ENCODE measurements at places on chromosomes 1 and 21.

- no peak overlapping the region for H3K4me3 ChIP-seq
- DNase-seq, result no peak
- no peaks in the 10 kb centered on the region for H3K4me1 ChIP-seq
- H3K27ac ChIP-seq, result no peak overlapping the region
These were observed 155.4 kb downstream of the URB2 start for GRCh38 chr1:229781453-229781852.

GRCh38 chr1:15180945-15181523, 27.5 kb downstream of the TMEM51 start:
- no peak overlapping the region for H3K27ac ChIP-seq
- peaks cover 46% of the 10 kb centered on the region for H3K27me3 ChIP-seq
- H3K4me1 ChIP-seq, result no peaks in the 10 kb centered on the region
- H3K4me3 ChIP-seq, result no peak overlapping the region
- DNase-seq, result no peak

DNA sequence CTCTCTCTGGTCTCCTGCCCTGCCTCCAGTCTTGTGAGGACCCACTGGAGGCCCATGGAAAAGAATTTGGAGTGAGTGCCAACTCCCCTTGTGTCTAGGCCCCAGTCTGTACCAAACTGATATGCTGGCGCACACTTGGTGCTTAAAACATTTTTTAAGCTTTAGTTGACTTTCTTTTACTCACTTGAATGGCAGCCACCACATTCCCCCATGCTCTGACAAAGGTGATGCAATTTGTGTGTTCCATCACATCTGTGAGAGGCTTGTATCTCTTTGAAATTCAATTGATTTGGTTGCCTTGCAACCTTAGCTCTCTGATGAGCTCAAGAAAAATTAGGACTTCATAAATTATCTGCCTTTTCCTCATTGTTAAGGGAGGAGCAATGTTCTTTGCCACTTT, 30.5 kb upstream of the WDTC1 start:
- no peaks in the 10 kb centered on the region for H3K27me3 ChIP-seq
- H3K4me3 ChIP-seq, result no peak overlapping the region
- peaks cover 1% of the 10 kb centered on the region for H3K4me1 ChIP-seq
- no peak for DNase-seq

GRCh38 chr1:241482761-241483250, 36.7 kb downstream of the FH start:
- no peak overlapping the region for H3K4me3 ChIP-seq
- H3K4me1 ChIP-seq, result no peaks in the 10 kb centered on the region
- no peak overlapping the region for H3K27ac ChIP-seq
- H3K36me3 ChIP-seq, result no peaks in the 10 kb centered on the region
- DNase-seq, result no peak

- H3K27me3 ChIP-seq, result no peaks in the 10 kb centered on the region
- H3K36me3 ChIP-seq, result no peaks in the 10 kb centered on the region
- no peak overlapping the region for H3K4me3 ChIP-seq
These were observed 119.4 kb downstream of the MAST2 start for GRCh38 chr1:45922813-45923212.

Measured in activated naive CD8-positive, alpha-beta T cell treated with anti-CD3 and anti-CD28 coated beads for 36 hours (primary cell).